Ovary (tissue), 10 donors: ENCODE measurements at places on chromosomes 7 and 10. TPM values are rescaled to one million over a fixed set of nuclear protein-coding genes. Genes with fewer than 3 reads are reported as not detected.
A peak's percentile ranks its signal among the peaks of the same experiment; 100 is the strongest.

- no peaks in the 10 kb centered on the region for H3K36me3 ChIP-seq
- DNase-seq, result no peak
- no peak overlapping the region for H3K27ac ChIP-seq
- H3K4me3 ChIP-seq, result no peak overlapping the region
Observed at GRCh38 chr10:101905251-101905650, 61.7 kb upstream of the KCNIP2 start.

STEAP4 gene
- 8.8 TPM for total RNA-seq

CCDC3 gene
- total RNA-seq, result 27.6 TPM

DNA sequence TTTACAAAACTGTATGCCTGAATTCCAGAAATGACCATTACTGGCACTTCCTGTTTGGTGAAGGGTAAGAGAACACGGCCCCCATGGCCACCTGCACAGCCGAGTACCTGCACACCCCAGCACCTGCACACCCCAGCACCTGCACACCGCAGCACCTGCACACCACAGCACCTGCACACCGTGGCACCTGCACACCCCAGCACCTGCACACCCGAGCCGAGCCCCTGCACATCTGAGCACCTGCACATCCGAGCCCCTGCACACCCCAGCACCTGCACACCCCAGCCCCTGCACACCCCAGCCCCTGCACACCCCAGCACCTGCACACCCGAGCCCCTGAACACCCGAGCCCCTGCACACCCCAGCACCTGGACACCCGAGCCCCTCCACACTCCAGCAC is 243.5 kb downstream of the DNAJB6 start:
- no peaks in the 10 kb centered on the region for H3K27me3 ChIP-seq
- no peak overlapping the region for H3K4me3 ChIP-seq
- H3K36me3 ChIP-seq, result no peaks in the 10 kb centered on the region
- no peak overlapping the region for H3K27ac ChIP-seq
- H3K4me1 ChIP-seq, result no peaks in the 10 kb centered on the region

AKR1B1 gene
- 42.7 TPM for total RNA-seq

DNA sequence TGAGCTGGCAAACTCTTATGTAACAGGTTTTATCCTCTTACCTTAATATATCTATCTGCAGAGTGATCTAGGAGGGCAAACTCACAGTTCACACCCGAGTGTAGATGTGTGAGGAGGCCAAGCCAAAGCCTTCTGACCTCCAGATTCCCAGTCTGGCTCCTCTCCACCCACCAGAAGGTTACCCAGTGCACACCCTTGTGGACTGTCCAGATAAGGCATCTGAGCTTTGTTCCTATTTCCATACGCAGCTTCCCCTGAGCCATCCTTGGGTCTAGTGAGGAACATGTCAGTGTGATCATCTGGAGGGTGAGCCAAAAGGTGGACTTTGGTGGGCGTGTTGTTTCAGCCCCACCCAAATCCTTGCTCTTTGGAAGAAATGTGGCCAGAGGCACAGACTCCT is 203.0 kb upstream of the MEOX2 start:
- H3K36me3 ChIP-seq, result no peaks in the 10 kb centered on the region
- no peaks in the 10 kb centered on the region for H3K4me1 ChIP-seq
- H3K27ac ChIP-seq, result no peak overlapping the region
- no peaks in the 10 kb centered on the region for H3K27me3 ChIP-seq
- no peak for DNase-seq

CLIP2 gene
- total RNA-seq, result 49.1 TPM

- no peaks in the 10 kb centered on the region for H3K4me1 ChIP-seq
- no peaks in the 10 kb centered on the region for H3K27me3 ChIP-seq
- H3K4me3 ChIP-seq, result no peak overlapping the region
- H3K36me3 ChIP-seq, result no peaks in the 10 kb centered on the region
Observed at GRCh38 chr10:29850371-29850770, 209.0 kb downstream of the JCAD start.

GRCh38 chr10:61029411-61029810 is 85.4 kb upstream of the RHOBTB1 start:
- no peaks in the 10 kb centered on the region for H3K36me3 ChIP-seq
- H3K27ac ChIP-seq, result no peak overlapping the region
- no peaks in the 10 kb centered on the region for H3K4me1 ChIP-seq
- H3K4me3 ChIP-seq, result no peak overlapping the region

PRKAR1B gene
- 48.2 TPM for total RNA-seq

DNA sequence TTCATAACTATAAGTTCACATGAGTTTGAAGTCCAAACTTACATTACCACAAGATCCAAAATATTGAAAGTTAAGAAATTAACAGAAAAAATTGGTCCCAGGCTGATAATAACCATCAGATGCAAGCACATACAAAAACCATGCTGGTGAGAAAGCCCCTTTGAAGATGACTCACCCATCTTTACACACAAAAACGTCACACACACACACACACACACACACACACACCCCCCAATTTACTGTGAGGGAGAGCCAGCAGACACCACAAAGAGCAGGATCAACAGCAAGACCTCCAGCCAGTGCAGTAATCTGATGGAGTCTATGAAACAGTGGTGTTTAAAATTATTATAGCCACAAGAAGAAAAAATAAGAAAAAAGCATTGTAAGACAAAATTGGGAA is 50.1 kb upstream of the DRGX start:
- H3K27me3 ChIP-seq, result no peaks in the 10 kb centered on the region
- no peak for DNase-seq
- no peak overlapping the region for H3K27ac ChIP-seq
- no peaks in the 10 kb centered on the region for H3K4me1 ChIP-seq
- H3K36me3 ChIP-seq, result no peaks in the 10 kb centered on the region

PRPS1L1 gene
- not detected for total RNA-seq

GRCh38 chr10:60203993-60204618 is 185.6 kb downstream of the ANK3 start:
- no peaks in the 10 kb centered on the region for H3K4me1 ChIP-seq
- no peaks in the 10 kb centered on the region for H3K36me3 ChIP-seq
- no peak for DNase-seq
- H3K4me3 ChIP-seq, result no peak overlapping the region

- no peaks in the 10 kb centered on the region for H3K27me3 ChIP-seq
- no peak for DNase-seq
- H3K4me1 ChIP-seq, result no peaks in the 10 kb centered on the region
- no peak overlapping the region for H3K27ac ChIP-seq
- no peaks in the 10 kb centered on the region for H3K36me3 ChIP-seq
Observed at GRCh38 chr7:121278120-121279021, 50.4 kb upstream of the WNT16 start.

- H3K4me3 ChIP-seq, result no peak overlapping the region
- no peaks in the 10 kb centered on the region for H3K36me3 ChIP-seq
- no peak for DNase-seq
- H3K4me1 ChIP-seq, result peaks cover 6% of the 10 kb centered on the region
Observed at GRCh38 chr7:135801045-135801693, 52.6 kb upstream of the FAM180A start.

DNA sequence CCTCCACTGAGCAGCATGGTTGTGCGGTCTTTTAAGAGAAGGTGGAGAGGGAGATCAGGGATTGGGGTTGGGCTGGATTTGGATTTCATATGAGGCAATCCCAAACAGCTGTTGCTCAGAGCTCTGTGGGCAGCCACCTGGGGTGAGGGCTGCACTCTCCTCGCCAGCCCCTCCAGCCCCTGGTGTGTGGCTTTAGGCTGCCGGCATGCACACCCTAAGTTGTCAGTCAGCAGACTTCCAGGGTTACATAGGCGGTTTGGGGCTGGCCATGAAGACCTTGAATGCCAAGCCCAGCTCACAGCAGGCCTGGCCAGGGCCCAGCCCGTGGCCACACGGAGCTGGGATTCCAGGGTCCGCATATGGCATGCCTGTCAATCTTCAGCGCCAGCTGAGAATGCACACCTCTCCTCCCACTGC is 54.8 kb downstream of the ZMIZ1 start:
- H3K36me3 ChIP-seq, result no peaks in the 10 kb centered on the region
- H3K27me3 ChIP-seq, result no peaks in the 10 kb centered on the region
- H3K4me1 ChIP-seq, result peaks cover 11% of the 10 kb centered on the region
- H3K4me3 ChIP-seq, result no peak overlapping the region
- H3K27ac ChIP-seq, result no peak overlapping the region
- DNase-seq, result no peak

DNA sequence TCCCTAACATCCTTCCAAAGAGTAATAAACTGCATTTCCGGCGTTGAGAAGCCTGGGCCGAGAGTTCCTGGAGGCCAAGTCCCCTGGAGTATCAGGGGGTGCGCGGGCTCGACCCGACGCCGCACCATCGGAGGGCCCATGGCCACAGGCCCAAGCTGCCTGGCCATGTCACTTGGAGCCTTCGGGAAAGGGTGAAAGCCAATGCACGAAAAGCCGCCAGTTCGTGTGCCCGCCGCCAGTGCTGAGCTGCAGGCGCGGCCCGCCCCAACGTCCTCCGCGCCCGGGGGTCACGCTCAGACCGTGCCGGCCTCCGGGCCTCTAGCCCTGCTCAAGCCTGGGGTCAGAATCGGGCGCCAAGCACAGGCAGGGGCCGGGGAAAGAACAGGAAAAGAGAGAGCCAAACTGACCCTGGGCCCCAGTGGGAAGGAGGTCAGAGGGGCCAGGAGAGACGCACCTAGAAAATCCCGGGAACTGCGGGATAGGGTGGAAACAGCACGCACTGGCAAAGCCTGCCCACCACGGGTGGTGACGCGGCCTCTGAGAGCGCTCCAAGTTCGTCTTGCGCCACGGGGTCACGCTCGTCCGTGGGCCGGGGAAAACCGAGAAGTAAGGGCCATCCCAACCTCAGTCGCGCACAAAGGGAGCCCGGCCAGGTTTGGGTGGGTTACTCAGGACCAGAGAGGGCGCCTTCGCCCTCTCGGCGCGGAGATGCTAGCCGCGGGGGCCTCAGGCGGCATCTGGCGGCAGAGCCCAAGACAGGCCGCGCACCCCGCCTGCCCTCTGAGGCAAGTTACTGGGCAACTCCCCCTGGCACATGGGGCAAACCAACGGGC is 4.2 kb upstream of the EBF3 start:
- H3K27me3 ChIP-seq, result peaks cover 20% of the 10 kb centered on the region
- peaks cover 6% of the 10 kb centered on the region for H3K4me1 ChIP-seq
- H3K27ac ChIP-seq, result no peak overlapping the region
- no peak overlapping the region for H3K4me3 ChIP-seq

CDC14C gene
- total RNA-seq, result not detected

- no peak overlapping the region for H3K27ac ChIP-seq
- H3K4me1 ChIP-seq, result no peaks in the 10 kb centered on the region
- H3K27me3 ChIP-seq, result no peaks in the 10 kb centered on the region
- no peaks in the 10 kb centered on the region for H3K36me3 ChIP-seq
- DNase-seq, result no peak
- H3K4me3 ChIP-seq, result no peak overlapping the region
Observed at GRCh38 chr10:106189292-106189691, 975.2 kb downstream of the SORCS1 start.

DNA sequence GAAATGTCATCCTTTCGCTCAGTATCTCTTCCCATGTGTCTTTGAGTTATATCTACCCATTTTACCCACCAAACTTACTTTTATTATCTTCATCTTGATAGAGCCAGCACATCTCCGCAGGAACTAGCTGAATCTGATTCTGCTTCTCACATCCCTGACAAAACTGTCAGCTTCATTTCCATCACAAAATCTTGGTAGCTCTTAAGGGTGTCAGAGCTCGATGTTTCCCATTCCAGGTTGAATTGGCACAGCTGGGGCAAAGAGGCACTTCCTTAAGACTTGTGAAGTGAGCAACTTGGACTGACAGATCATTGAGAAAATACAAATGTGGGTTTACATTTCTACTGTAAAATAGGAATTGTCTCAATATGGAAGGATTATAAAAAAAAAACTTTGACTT is 434.5 kb downstream of the SUGCT start:
- peaks cover 3% of the 10 kb centered on the region for H3K4me1 ChIP-seq
- no peak overlapping the region for H3K4me3 ChIP-seq
- H3K36me3 ChIP-seq, result no peaks in the 10 kb centered on the region
- DNase-seq, result no peak
- no peak overlapping the region for H3K27ac ChIP-seq

DNA sequence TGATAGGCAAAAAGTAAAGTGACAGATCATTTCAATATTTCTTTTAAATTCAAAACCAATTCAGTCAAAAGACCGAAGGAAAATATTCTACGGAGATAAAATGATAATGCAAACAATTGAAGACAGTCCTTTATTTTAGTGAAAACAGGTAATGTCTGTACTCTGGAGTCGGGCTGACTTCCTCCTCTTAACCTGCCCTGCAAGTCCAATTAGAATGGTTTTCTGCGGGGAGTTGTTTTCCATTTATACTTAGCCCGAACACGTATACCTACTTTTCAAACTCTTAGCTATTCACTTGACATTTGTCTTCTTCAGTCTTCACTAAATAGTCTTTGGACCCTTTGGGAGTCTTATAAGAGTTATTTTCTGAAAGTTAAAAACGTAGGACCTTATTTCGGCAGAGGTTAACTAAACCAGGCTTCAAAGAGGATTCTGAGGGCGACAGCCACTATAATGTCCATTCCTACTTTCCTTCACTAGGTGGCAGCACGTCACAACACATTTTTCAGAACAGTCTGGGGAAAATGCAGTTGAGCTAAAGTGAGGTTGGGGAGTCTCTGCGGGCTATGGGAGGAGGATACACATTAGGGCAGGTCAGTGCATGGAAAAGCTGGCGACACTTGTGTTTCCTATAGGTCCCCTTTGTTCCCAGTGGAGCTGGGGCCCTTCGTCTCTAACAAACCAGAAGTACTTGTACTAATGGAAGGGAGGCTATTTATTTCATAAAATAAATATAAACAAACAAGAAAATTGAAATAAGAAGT is 472.0 kb downstream of the KCNMA1 start:
- H3K36me3 ChIP-seq, result no peaks in the 10 kb centered on the region
- peak; percentile 31 for DNase-seq
- H3K4me3 ChIP-seq, result no peak overlapping the region
- no peak overlapping the region for H3K27ac ChIP-seq

GRCh38 chr7:151472644-151473380 is 32.9 kb upstream of the CRYGN start:
- H3K27ac ChIP-seq, result no peak overlapping the region
- no peaks in the 10 kb centered on the region for H3K4me1 ChIP-seq
- no peak for DNase-seq
- H3K36me3 ChIP-seq, result no peaks in the 10 kb centered on the region
- H3K4me3 ChIP-seq, result no peak overlapping the region
- no peaks in the 10 kb centered on the region for H3K27me3 ChIP-seq

- DNase-seq, result no peak
- H3K27ac ChIP-seq, result no peak overlapping the region
- no peaks in the 10 kb centered on the region for H3K27me3 ChIP-seq
- H3K4me1 ChIP-seq, result peaks cover 21% of the 10 kb centered on the region
Observed at GRCh38 chr10:131084791-131085090, 226.8 kb downstream of the TCERG1L start.

- no peaks in the 10 kb centered on the region for H3K36me3 ChIP-seq
- no peaks in the 10 kb centered on the region for H3K27me3 ChIP-seq
- no peak overlapping the region for H3K4me3 ChIP-seq
Observed at GRCh38 chr10:63723741-63724140, 202.5 kb downstream of the REEP3 start.

- peaks cover 4% of the 10 kb centered on the region for H3K4me1 ChIP-seq
- H3K36me3 ChIP-seq, result no peaks in the 10 kb centered on the region
- H3K27ac ChIP-seq, result peak within 1 kb of the TSS; percentile 30
- H3K27me3 ChIP-seq, result peaks cover 2% of the 10 kb centered on the region
- peak within 1 kb of the TSS; percentile 55 for H3K4me3 ChIP-seq
Observed at GRCh38 chr7:92836489-92836999, at the start of gene CDK6. Gene CDK6, minus strand, starts transcription at chr7:92836573. Its CDS starts 3,250 bp downstream, at chr7:92833323.

DNA sequence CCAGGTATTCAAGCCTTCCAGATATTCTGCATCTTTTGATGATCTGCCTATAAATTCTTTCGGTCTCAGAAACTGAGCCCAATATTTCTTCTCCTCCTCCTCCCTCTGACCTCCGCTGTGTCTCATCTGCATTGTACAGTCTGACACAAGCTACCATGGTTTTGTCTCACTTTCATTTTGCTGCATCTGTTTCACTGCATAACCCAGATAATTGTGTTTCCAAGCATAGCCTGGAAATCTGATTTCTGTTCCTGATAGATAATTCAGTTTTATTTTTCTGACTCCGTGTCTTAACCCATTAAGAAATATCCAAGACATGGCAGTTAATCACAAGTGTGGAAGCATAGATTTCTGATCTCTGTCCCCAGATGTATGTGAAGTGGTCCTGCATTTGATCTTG is 374.2 kb upstream of the SEMA3A start:
- H3K27ac ChIP-seq, result no peak overlapping the region
- H3K36me3 ChIP-seq, result no peaks in the 10 kb centered on the region
- H3K4me1 ChIP-seq, result no peaks in the 10 kb centered on the region
- DNase-seq, result no peak
